ENCODE measurements at places on chromosomes 1 and 21.

DNA sequence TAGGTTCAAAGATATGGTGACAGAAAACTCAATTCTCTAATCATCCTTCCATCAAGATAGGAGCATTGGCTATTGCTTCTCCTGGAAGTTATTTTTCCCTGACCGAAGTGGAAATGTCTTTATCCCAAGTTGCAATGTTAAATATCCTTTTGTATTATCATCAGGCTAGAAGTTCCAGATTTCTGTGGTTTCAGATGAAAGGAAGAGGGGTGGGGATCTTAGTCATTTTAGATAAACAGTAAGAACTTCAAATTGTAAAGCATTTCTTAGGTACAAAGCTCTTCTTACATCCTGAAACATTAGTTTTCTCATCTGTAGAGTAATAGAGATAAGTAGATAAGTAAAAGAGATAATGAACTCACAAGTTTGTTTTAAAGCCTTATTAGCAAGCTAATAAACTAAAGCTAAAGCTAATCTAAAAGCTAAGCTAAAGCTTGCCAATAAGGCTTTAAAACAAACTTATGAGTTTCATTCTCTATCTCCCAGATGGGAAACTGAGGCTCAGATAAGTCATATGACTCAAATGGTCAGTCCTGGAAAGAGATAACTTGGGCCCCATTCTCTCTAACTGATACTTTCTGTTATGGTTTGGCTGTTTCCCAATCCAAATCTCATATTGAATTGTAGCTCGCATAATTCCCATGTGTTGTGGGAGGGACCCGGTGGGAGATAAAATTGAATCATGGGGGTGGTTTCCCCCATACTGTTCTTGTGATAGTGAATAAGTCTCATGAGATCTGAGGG is 99.2 kb upstream of the KCNK2 start:
- no peak for DNase-seq

DNA sequence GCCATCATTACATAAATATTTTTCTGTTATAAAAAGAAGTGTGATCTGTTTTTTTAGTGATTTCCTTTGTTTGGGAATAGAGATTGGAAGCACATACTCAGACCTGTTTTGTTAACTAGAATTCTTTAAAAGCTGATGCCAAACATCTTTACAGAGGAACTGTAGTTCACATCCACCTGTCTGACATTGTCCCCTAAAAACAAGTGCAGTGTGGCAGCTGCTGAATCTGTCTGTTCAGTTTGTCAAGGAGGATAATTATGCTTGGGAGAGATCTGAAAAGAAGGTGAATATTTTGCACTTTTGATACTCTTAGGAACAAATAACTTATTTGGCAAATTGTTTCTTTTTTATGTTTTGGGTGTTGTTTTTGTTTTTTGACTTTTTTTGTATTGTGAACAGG is 13.6 kb downstream of the AGMAT start:
- no peak for DNase-seq

DNA sequence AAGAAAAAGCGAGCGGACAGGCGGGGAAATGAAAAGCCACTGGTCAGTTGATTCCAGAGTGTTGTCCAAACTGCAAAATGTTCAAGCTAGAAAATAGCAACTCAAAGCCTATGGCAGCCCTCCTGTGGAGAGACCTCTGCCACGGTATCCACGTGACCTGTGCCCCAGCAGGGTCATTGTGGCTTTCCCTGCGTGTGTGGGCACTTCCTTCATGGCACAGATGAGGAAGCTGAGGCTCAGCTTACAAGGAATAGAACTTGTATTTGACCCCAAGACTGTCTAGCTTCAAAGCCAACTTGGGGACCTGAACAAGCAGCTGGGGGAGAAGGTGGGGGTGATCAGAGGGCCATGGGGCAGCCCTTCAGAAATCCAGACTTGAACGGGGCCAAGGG is 15.6 kb upstream of the PLEKHG5 start:
- DNase-seq: no peak

- DNase-seq: no peak
Measured at GRCh38 chr1:224118688-224119087, 4.8 kb downstream of the FBXO28 start.

DNA sequence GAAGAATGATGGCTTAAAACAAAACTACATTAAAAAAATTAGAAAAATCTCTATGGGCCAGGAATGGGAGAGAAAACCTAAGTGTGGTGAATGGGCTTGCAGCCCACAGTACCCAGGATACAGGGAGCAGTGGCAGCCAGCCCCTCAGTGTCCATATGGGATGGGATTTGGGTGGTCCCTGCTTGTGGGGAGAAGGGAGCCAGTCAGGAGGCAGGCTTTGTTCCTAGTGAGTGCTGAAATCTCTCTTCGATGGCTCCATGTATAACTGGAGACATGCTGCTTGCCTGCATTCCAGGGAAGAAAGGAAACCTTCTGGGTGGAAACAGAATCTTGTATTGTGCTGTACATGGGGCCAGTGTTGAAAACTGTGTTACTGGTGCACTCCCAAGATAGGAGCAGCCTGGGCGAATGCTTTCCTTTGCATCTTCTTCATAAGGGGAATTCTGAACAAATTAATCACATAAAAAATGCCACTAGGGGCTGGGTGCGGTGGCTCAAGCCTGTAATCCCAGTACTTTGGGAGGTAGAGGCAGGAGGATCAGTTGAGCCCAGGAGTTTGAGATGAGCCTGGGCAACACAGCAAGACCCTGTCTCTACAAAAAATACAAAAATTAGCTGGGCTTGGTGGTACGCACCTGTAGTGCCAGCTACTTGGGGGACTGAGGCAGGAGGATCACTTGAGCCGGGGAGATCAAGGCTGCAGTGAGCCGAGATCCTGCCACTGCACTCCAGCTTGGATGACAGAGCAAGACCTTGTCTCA is 36.0 kb downstream of the PTPRU start:
- DNase-seq: no peak

DNA sequence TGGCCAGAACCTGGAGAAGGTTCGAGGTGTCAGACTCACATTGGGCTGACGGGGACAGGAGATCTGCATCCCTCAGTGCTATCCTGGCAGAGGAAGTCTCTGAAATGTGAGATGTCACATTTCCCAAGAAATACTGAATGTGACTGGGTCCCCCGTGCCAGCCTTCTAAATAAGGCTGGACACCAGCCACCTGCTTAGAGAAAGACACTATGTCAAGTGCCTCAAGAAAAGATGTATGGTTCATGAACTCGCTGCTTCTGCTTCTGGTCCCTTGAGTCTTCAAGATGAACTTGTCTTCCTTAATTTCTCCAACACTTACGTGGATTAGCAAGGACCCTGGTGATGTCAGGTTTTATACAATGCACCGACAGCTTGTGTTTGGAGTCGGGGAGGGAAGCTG is 42.1 kb upstream of the FHAD1 start:
- no peak for DNase-seq

GRCh38 chr1:53541761-53542550 is 82.8 kb downstream of the DMRTB1 start:
- no peak for DNase-seq

DNA sequence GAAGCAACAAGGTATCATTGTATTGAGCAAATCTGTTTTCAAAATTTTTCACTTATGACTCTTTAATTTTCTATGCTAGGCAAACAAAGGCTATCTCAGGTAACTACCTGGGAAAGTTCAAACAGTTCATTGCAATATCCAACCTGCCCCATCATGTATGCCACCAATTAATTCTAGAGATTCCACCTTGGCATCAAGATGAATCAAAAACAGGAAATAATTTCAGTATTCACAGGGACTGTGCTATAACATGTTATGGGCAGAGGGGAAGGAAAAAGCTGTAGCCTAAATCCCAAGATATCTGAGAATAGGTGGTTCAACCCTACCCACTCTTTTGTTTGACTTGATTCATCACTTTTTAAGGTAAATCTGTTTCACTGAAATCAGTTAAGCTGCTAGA is 67.5 kb upstream of the SH3GLB1 start:
- DNase-seq: no peak

DNA sequence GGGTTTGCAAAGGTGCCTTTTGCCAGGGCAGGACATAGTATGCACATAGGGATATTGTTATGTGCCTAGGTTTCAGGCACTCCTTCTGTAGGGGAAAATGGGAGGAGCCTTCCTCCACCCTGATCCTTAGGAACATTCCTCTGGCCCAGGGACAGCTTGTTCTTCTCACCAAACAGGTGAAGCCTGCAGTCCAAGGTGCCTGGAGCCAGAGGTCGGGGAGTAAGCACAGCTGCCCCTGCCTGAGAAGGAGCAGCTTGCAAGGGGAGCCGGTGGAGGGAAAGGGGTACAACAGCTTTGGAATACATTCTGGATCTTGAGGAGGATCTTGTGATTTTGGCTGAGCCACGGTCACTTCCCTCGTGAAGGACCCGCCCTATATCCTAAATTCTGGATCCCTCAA is 82.4 kb upstream of the CD1D start:
- no peak for DNase-seq

GRCh38 chr1:39753132-39754025 is 14.7 kb downstream of the PPIE start:
- no peak for DNase-seq

DNA sequence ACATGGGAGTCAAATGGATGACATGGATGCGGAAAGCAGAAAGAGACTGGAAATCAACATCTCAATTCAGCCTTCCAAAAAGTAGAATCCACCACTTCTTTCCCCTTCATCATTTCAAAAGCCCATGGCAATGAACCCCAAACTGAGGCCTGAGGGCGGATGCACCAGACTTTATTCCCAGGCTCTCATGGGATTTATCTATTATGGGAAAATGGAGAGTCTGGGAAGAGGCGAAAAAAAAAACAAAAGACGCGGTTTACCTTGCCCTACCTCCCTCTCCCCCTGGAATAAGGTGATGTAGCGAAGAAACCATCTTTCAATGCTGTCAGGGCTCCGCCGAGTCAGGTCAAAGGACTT is 624 bp downstream of the KIFAP3 start:
- DNase-seq: no peak

DNA sequence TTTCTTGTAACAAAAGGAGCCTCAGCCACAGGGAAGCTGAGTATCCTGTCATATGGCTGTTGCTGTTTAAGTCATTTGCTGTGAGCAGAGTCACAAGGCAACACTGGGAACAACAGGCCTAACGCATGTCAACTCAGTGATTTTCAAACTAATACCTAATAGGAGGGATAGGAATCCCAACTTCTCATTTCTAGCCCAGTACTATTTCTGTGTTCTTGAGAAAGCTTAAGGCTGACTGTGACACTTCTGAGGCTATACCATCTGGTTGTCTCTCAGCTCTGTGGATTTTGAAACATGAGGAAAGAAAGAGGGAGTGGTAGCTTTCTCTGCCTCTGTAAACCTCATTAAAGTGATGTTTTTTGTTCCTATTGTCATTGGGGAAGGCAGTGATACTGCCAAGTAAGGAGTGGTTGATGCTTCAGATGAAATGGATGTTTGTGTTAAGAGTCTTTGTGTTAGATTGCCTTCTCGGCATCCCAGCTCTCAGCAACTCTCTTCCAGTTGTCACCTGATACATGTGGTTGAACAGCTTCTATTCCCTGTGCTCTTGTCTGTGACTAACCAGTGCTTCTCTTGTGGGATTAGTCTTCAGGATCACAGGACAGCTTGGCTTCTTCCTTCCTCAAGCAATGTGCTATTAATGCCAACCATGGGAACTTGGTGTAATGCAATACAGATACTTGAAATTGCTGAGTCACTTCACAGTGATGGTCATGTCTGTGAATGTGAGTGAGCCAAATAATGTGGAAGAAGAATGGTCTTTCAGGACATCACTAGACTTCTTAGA is 166.8 kb upstream of the IVNS1ABP start:
- no peak for DNase-seq

GRCh38 chr1:112296908-112297307 is 99.1 kb upstream of the CTTNBP2NL start:
- no peak for DNase-seq

- no peak for DNase-seq
Measured at GRCh38 chr1:5594056-5594956, 397.9 kb downstream of the NPHP4 start.

DNA sequence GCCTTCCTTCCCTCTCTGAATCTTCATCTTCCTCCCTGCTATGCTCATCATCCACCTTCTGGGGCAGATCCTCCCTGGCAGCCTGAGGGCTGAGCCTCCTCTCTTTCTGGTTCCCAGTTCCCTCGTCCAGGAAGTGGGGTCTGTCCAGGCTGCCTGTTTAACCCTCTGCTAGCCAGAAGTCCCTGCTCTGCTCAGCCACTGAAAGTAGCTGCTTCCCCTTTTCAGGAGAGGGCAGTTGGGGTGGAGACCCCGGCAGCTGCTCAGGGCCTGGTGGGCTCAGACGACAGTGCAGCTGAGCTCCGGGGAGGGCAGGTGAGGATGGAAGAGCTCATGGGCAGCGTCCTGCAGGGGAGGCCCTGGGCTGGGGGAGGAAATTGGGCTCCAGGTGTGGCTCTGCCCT is 43.1 kb upstream of the ETV3 start:
- no peak for DNase-seq

DNA sequence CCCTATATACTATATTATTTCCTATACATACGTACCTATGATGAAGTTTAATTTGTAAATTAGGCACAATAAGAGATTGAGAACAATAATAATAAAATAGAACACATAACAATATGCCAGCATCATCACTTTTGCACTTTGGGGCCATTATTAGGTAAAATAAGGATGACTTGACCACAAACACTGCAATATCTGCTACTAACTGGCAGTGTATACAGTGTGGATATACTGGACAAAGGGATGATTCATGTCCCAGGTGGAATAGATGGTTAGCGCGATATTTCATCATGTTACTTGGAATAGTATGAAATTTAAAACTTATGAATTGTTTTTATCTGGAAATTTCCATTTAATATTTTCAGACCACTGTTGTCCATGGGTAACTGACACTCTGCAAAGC is 35.4 kb upstream of the TXLNA start:
- no peak for DNase-seq

DNA sequence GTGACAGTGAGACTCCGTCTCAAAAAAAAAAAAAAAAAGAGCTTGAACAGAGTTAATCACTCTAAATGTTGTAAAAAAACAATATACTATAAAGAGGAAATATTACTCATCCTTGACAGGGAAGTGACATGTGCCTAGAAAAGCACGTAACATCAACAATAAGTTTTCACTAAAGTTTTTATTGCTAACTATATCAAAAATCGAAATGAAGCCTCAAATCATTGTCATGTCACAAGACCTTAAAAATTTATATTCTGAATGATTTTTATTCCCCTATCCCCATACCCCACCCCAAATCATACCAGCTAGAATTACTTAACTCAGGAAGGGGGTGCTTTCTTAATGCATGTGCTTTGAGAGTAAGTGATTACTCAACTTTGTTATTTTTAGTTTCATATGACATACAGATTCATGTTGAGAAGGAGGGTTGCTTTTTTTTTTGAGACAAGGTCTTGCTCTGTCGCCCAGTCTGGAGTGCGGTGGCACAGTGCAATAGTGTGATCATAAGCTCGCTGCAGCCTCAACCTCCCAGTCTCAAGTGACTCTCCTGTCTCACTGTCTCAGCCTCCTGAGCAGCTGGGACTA is 53.6 kb upstream of the MUTYH start:
- no peak for DNase-seq

GRCh38 chr21:32878661-32879060 is 107.1 kb upstream of the PAXBP1 start:
- no peak for DNase-seq

- DNase-seq: no peak
Measured at GRCh38 chr1:38997034-38997900, 6.2 kb downstream of the AKIRIN1 start.

GRCh38 chr1:7447736-7448135 is 323.4 kb upstream of the VAMP3 start:
- DNase-seq: no peak

GRCh38 chr1:181452746-181453145 is 30.6 kb upstream of the CACNA1E start:
- no peak for DNase-seq

GRCh38 chr1:80211691-80212380 is 1205.3 kb upstream of the ADGRL4 start:
- no peak for DNase-seq
